ENCODE measurements at places on chromosomes 4 and X.

- no peak for DNase-seq
These were observed 237.5 kb upstream of the CTSO start for GRCh38 chr4:156191044-156191781.

DNA sequence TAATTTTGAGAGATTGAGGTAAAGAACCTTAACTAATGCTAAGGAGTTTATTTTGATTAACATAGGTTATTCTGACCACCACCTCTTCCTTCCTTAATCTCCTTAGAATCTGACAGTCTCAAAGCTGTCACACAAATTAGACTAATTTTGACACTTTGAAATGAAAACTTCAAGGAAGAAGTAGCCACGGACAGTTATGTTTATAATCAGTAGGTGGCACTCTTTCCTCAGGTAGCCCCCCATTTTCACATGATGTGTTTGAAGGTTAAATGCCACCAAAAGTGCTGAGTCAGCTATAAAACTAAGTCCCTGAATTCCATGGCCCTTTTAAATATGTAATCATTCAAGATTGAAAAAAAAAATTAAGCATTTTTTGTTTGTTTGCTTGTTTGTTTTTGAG, 22.4 kb downstream of the TMEM33 start:
- DNase-seq = no peak

- no peak for DNase-seq
These were observed 159.3 kb upstream of the LCORL start for GRCh38 chr4:18180892-18181291.

DNA sequence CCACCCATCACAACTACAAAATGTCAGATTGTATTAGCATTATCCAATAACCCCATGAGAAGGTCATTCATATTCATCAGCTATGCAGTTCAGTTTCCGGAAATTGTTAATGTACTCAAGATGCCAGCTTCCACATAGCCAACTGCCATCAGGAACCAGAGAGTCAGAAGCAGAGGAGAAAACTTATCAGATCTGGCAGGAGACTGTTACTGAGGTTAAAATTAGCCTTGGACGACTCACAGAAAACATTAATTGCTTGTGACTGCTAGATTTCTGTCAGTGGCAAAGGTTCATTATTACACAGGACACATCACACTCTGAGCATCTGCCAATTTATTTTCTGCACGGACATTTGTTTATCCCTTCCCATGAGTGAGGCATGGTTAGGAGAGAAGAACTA, 352.8 kb downstream of the DHRSX start:
- no peak for DNase-seq

DNA sequence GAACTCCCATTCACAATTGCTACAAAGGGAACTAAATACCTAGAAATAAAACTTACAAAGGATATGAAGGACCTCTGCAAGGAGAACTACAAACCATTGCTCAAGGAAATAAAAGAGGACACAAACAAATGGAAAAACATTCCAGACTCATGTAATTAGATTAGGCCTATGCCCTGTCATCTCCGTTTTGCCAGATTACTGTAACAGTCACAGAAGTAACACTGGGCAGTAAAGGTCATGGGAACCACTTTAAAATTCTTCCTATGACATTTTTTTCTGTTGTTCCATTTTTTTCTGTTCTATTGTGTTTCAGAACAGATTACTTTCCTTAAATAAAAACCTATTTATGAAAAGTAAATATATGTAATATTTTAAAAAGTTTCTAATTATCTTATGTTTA, 199.4 kb upstream of the CENPE start:
- no peak for DNase-seq

- DNase-seq = no peak
These were observed 69.5 kb downstream of the DHX15 start for GRCh38 chr4:24514808-24515207.

GRCh38 chr4:176292920-176293319, 23.9 kb upstream of the ASB5 start:
- no peak for DNase-seq

GRCh38 chrX:85988353-85988752, 59.0 kb downstream of the CHM start:
- no peak for DNase-seq

GRCh38 chr4:173930329-173930967, 353.0 kb downstream of the FBXO8 start:
- no peak for DNase-seq

DNA sequence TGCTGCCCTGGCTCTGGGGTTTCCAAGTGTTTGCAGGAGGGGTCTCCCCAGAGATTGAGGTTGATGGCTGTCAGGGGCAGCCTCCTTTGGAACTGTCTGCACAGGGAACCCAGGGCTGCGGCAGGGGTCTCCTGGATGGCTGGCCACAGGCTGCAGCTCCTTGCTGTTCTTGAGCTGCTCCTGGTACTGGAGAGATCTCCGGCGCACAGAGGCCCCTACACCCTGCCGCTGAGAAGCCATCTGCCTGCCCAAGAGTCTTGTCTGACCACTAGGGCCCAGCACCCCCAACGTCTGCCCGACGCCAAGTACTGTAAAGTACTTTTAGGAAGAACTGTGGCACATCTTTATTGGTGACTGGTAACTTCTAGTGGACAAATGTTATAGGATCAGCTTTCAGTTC, 13.5 kb downstream of the STIM2 start:
- DNase-seq = no peak
